T-cell (primary cell): ENCODE measurements at places on chromosomes 6 and 20.
A peak's percentile ranks its signal among the peaks of the same experiment; 100 is the strongest.

GRCh38 chr20:33132513-33133372, 35.2 kb upstream of the BPIFA2 start:
- DNase-seq: no peak

- DNase-seq: no peak
These were observed 19.1 kb downstream of the ADGRB3 start for GRCh38 chr6:68654134-68654533.

DNA sequence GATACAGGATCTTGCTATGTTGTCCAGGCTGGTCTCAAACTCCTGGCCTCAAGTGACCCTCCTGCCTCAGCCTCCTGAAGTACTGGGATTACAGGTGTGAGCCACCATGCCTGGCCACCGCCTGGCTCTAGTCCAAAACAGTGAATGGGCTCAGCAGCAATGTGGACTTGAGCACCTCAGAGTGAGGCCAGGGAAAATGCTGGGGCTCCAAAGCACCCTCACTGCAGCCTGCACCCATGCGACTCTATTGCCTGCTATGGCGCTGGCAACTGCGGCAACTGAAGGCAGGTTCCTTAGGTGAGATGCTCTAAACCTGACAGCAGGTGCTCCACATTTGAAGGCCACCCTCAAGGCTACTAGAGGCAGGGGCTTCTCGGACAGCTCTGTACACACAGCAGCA, 26.5 kb downstream of the MAP1LC3A start:
- DNase-seq: no peak

DNA sequence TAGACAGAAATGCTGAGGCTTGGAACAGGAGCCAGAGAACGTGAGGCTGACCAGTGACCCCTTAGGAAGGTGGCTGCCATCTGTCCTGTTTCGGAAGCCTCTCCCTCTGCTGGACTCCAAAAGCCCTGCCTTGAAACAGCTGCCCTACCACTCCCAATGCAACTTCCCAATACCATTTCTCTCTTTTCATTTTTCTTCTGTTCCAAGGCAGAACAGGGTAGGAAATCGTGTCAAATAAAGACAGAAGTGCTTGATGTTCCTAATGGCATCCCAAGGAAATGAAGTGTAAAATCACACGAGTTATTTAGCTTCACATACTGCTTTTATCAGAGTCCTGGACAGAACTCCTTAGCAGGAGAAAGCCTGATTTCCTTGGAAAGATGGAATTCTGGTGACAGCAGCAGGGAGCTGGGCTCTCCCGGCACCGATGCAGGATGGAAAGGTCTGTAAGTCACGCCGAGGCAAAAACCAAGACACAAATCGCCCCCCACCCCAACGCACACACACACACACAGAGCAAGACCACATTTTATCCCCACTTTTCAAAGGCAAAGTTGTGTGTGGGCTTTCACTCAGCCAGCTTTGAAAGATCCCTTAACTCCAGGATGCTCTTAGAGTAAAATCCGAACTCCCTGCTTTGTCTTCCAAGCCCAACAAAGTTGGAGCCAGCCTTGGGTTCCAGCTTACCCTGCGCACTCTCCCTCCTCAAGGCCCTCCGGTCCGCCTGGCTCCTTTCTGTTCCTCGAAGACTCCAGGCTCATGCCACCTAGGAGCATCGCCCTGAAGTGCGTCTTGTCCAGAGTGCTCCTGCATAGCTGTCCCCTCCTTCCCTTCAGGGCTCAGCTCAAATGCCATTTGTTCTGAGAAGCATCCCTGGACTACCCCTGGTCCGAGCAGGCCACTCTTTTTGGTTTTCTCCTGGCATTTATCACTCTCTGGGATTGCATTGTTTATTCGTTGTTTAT, 11.6 kb upstream of the STX16 start:
- no peak for DNase-seq

DNA sequence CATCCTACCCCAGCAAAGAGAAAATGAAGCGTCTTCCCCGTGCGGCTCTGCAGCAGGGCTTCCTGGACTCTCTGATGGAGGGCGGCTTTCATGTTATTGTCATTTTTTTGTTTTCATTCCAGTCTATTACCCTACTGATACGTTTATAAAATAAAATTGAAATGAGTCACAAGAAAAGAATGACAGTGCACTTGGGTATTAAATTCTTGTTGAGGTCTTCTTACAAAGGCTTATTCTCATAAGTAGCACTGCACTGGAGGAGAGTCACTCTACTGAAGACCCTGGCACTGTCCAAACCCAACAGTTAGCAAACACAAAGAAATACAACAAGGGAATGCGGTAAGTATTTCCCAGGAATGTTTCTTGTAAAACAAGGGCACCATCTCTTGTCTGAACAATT, 379.3 kb downstream of the MAFB start:
- DNase-seq: no peak

- DNase-seq: peak; percentile 11
These were observed 73.4 kb upstream of the FBXO30 start for GRCh38 chr6:145887969-145888368.

DNA sequence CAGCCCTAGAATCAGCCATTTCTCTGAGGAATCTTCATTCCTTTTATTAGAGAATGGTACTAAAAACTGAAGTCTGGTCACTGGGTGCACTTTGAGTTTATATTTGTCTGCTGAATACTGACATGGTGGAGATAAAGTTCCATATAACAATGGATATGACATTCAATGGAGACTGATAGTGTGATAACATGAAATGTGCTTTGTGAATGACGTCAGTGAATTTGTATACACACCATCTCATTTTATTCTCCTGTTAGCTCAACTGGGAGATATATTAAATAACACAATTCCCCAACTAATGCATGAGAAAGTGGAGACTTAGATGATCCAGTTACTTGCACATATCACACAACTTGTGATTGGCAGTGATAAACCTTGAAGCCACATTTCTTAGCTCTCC, 446.7 kb downstream of the DOK5 start:
- no peak for DNase-seq
